Body of pancreas (tissue), 4 donors: ENCODE measurements at places on chromosomes 6 and 20. TPM values are rescaled to one million over a fixed set of nuclear protein-coding genes. Genes with fewer than 3 reads are reported as not detected.

DNA sequence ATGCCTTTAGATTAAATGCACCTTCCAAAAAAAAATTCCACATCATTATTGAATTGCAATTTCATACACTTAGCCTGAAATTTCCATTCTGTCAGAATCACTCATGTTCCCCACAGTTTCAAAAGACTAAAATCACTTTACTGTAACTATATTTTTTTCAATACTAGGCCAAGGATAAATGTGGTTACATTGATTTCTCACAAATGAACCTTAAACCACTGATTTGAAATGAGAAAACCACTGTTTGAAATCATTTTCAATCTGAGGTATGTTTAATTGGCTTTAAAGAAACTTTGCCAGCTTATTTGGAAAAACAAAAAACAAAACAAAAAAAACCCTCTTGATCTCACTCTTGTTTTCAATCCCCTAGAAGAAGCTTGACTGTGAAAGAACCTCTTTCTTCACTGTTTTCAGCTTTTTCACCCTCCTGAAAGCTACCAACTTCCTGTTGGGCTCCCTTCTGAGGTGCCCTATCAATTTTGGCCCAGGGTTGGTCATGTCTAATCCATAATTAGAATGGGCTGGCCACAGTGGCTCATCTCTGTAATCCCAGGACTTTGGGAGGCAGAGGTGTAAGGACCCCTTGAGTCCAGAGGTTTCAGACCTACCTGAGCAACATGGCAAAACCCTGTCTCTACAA, 242.5 kb downstream of the ADGRG6 start:
- no peaks in the 10 kb centered on the region for H3K4me1 ChIP-seq
- no peaks in the 10 kb centered on the region for H3K27me3 ChIP-seq
- H3K4me3 ChIP-seq = no peak overlapping the region

The TAGAP gene
- 2.3 TPM for total RNA-seq

The ZMYND8 gene
- 19.1 TPM for total RNA-seq

- H3K36me3 ChIP-seq = peaks cover 5% of the 10 kb centered on the region
- no peaks in the 10 kb centered on the region for H3K27me3 ChIP-seq
- DNase-seq = no peak
- peaks cover 5% of the 10 kb centered on the region for H3K4me1 ChIP-seq
- no peak overlapping the region for H3K4me3 ChIP-seq
- H3K27ac ChIP-seq = no peak overlapping the region
These were observed 2.0 kb downstream of the HLA-F start for GRCh38 chr6:29724937-29725869.

- no peak overlapping the region for H3K4me3 ChIP-seq
- no peak overlapping the region for H3K27ac ChIP-seq
- H3K4me1 ChIP-seq = peaks cover 8% of the 10 kb centered on the region
- DNase-seq = no peak
- H3K36me3 ChIP-seq = peaks cover 8% of the 10 kb centered on the region
These were observed 17.6 kb downstream of the RMND1 start for GRCh38 chr6:151434369-151434768.

The TMEM170B gene
- 3.6 TPM for total RNA-seq
